ENCODE measurements at places on chromosomes 2 and 18.

GRCh38 chr18:29749704-29750103 lies 1292.8 kb downstream of the DSC3 start:
- no peak for DNase-seq

- DNase-seq, result no peak
Observed at GRCh38 chr2:72255540-72255939, 107.9 kb upstream of the CYP26B1 start.

GRCh38 chr2:81087646-81088045 lies 783.1 kb upstream of the LRRTM1 start:
- DNase-seq, result no peak

- DNase-seq, result no peak
Observed at GRCh38 chr2:69344305-69344704, 42.7 kb downstream of the GFPT1 start.

DNA sequence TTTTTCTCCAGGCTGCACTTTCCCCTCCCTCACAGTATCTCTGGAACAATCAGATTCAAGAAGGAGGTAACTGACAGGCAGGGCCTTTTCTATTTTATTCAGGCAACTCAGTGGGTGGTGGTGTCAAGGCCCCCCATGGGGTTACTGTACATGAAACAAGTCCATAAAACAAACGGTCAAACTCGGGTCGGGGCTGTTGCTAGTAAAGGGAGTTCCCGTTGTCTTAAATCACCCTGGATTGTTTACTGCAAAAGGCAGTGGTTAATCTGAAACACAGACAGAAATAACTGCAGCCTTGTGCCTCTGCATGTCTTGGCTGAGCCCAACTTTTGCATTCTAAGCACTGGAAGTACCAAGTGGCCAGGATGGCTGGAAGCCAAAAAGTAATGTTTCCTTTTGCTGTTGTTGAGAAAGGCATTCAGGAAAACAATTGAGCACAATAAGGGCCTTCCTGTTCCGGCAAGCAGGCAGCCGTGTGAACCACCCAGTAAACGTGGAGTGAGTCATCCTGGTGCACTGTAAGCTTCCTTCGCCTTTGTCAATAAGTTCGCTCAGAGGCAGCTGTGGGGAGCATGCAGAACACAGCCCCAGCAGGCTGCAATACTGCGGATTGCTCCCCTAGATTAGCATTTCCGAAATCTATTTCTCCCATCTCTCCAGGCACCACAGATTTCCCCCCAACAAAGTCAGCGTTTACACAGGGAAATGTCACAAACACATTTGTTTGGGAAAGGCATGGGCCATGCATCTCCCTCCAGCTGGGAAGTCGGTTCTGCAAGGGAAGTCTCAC lies 149.6 kb downstream of the IRS1 start:
- peak; percentile 50 for DNase-seq

GRCh38 chr2:44731505-44731904 lies 210.0 kb upstream of the SIX3 start:
- no peak for DNase-seq

DNA sequence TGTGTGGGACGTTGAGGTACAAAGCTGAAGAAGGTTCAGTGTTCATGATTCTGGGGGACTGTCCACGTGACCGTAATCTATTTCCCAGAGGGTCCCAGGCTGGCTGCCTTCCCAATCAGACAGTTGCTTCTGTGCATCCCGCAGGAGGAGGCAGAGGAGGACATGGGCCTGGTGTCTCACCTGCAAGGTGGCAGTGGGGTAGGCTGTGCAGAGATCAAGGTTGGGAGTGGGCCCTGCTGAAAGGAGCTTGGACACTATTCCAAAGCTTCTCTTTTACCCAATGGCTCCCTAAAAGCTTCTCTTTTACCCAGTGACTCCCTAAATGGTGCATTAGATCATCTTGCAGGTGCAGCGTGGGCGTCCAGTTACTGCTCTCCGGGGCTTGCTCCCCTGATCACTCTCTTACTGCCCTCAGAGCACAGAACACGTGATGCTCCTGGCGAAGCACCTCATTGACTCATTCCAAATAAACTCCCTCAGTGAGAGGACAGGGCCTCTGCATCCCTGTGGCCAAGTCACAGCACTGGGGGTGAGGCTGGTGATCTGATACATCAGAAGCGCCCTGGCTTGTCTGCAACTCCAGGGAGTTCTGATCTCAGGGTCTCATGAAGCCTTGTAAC lies 41.5 kb downstream of the RNF144A start:
- no peak for DNase-seq

DNA sequence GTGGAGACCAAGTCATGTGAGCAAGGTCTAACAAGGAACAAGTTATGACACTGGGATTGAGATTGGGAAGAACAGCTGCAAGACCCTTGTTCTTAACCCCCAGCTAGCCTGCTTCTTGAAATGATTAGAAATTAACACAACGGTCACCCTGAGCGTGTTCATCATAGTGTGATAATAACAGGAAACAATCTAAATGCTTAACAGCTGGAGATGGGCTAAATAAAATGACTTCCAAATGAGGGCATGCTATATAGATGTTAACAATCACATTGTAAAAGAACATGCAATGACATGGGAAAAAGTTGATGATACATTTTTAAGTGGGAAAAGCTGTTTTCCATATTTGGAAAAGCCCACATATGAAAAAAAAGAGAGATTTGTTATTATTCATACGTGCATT lies 47.6 kb downstream of the RPL37A start:
- no peak for DNase-seq

GRCh38 chr2:72859831-72860262 lies 27.4 kb upstream of the SPR start:
- DNase-seq, result peak; percentile 52

- DNase-seq, result no peak
Observed at GRCh38 chr2:183607995-183608394, 483.8 kb downstream of the NUP35 start.

GRCh38 chr2:27823135-27823534 lies 51.6 kb downstream of the MRPL33 start:
- no peak for DNase-seq

DNA sequence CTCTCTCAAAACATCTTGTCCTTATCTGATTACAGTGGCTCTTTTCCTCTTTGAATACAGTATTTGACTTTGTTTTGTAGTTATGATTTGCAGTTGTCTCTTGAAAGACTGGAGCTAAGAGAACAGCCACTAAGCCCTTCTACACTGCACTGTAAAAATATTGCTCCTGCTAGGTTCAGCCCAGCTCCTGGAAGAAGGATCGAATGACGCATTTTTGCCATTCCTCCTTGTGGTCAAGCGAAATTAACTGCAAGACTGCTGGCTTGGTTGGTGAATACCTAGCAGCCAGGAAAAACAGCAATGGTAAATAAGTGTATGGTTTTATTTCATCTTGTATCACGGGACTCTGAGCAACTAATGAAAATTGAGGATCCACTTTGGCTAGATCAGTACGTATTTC lies 407.8 kb upstream of the CDH2 start:
- DNase-seq, result no peak

DNA sequence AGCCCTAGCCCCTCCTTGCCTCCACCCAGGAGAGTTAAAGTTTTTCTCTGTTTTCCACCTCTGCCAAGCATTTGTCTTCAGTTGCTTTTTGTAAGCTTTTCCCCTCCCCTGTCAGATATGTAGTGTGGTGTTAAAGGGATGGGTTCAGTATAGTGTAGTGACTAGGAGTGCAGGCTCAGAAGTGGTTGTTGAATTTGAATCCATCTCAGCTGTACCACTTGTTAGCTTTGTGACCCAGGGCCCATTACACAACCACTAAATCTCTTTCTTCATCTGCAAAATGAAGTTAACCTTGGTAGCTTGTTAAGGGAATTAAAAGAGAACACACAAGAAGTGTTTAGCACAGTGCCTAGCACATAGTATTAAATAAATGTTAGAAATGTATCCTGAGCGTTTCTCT lies 56.9 kb downstream of the MAP3K20 start:
- no peak for DNase-seq

DNA sequence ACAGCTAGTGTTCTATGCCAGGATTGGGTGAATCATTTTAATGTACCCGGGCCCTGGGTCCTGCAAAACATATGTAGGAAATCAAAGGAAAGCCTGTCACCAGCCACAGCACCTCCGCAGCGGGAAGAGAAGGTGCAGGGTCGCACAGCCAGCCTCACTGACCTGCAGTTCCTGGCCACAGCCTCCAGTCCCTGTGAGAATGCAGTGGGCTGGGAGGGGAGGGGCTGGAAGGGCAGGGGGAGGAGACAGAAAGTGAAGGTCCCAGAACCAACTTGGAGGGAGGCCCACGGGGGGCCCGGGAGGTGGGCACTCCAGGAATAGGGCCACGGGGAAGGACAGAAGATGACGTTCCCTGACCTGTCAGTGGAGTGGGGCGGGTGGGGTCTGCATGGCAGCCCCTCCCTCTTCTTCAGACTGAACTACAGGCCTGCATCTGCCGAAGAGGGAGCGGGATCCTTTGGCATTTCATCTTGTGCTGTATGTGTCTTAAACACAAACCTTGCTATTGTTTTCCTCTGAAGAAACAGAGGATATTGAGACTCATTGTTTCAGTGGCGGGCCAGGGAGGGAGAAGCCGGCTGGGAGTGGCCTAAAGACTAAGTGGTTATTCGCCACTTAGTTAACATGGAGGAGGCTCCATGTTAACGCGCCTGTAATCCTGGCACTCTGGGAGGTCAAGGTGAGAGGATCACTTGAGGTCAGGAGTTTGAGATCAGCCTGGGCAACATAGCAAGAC lies 7.5 kb downstream of the MAL start:
- DNase-seq, result no peak

DNA sequence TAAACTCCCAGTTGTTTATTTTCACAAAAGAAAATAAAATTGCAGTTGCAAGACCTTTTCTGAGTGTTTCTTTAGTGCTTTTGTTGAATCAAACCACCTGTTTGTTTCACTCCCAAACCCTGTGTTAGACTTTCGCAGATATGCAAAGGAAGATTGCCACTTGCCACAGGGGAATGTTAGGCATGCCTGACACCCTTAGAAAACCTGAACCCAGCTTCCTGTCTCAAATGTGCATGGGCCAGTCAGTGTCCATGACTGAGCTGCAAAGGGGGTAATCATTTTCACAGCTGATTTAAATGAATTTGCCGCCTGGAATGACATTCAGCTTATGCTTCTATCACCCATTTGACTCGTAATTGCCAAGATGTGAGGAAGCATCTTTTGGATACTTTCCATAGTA lies 17.5 kb downstream of the TGOLN2 start:
- no peak for DNase-seq

DNA sequence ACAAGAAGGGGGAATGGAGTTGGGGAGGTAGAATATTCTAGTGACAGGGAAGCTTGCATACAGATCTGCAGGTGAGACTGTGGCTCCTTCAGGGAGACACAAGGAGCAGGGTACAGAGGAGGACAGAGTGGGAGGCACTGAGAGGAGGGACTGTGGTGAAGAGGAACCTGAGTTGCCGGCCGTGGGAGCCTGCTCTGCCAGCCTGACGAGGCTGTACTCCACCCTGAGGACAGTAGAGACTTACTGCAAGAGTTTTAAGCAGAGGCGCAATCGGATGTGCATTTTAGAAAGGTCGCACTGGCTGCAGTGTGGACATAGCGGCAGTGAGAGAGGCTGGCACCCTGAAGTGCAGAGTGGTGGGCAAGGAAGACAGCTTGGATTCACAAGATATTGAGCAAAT lies 185.8 kb downstream of the GFPT1 start:
- no peak for DNase-seq

GRCh38 chr2:50431958-50432650 lies 599.8 kb downstream of the NRXN1 start:
- DNase-seq, result no peak

- DNase-seq, result peak; percentile 8
Observed at GRCh38 chr2:86044045-86044444, 61.6 kb downstream of the POLR1A start.

DNA sequence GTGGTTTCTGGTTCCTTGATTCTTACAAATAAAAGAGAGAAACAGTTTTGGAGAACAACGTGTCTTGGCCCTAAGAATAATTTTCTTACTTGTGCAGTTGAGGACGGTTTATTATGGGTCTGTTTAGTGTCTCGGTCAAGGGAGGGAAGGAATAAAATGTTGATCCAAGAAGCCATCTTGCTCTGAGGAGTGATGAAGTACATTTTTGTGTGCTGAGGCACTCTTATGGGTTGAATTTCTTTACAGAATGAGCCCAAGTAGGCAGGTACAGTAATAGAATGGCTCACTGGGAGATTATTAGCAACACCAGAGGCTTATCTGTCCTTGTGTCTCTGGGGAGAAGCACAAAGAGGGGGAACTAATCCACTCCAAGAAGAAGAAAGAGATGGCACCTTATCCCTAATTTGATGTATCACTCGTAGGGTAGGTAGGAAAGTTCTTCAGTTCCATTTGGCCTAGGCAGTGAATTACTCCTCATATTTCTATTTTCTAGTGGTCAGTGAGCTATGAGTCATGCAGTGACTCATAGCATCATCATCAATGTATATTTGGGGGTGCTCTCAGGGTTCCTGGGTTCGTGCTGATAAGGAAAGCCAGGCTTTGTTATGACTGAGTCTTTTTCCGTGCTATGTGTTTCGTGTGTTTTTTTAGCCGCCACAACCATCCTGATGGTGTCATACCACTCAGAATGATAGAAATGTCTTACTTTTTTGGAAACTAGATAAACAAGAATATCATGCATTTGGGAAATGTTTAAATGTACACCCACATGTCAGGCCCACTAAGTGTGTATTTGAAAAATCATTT lies 250.1 kb upstream of the CTAGE1 start:
- DNase-seq, result no peak

GRCh38 chr2:66443186-66443978 lies 8.5 kb downstream of the MEIS1 start:
- DNase-seq, result no peak

DNA sequence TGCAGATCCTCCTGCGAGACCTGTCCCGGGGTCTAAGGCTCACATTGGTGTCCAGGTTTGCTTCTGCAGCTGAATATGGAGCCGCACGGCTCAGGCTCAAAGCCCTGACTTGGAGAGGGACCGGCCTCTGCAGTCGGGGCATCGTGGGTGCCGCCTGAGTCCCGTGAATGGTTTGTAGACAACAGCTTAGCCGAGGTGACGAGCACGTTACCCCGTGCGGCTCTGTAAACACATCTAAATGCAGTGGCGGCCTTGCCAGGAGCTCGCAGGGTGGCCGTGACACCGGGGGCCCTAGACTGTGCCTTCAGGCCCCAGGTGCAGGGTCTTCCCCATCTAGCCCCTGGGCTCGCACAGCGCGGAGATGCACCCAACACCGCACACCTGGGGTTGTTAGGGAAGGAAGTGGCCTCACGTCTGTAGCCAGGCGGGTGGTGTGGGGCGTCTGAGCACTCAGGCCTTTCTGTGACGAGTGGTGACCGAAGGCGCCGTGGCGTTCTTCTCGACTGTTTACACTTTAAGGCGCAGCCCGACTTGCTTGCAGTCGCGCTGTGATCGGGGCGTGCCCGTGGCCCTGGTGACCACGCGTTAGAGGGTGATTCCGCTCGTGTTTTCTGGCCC lies 91.6 kb downstream of the NFATC1 start:
- DNase-seq, result no peak

GRCh38 chr2:205680903-205681302 lies 1.4 kb upstream of the NRP2 start:
- no peak for DNase-seq

GRCh38 chr2:219706823-219707281 lies 79.4 kb downstream of the SLC4A3 start:
- no peak for DNase-seq

Data from activated T-cell treated with anti-CD3 and anti-CD28 coated beads, Interleukin-2, amount 50 U/mL, for 48 hours (primary cell).